ENCODE measurements at places on chromosomes 13 and 19.
A peak's percentile ranks its signal among the peaks of the same experiment; 100 is the strongest.

- no peak for DNase-seq
Measured at GRCh38 chr19:8973501-8974091, 36.6 kb downstream of the MUC16 start.

DNA sequence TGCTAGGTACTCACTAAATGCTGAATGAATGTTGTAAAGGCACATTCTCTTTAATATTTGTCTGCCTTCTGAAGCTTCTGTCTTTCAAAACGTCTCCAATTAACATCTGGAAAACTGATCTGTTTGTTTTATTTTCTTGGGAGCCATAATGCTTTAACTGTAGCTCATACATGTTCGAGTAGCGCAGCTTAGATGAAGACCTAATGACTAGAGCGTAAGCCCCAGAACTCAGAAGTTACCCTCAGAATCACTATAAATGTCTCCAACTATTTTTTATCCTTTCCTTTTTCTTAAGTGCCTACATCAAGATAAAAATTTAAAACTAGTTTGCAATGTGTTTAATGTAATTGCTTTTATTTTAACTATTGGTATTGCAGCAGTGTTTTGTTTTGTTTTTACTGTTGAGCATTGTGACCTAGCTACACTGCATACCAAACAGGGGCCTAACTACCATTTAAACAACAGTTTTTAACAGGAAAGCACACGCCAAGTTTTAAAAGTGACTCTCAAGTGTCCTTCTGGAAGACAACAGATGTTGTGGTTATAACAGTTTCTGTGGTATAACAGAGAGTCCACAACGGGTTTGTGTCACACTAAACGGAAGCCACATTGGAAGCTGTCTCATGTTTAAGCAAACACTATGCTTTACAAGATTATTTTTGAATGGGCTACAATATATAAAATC lies 42.0 kb downstream of the MRPL57 start:
- DNase-seq = no peak

DNA sequence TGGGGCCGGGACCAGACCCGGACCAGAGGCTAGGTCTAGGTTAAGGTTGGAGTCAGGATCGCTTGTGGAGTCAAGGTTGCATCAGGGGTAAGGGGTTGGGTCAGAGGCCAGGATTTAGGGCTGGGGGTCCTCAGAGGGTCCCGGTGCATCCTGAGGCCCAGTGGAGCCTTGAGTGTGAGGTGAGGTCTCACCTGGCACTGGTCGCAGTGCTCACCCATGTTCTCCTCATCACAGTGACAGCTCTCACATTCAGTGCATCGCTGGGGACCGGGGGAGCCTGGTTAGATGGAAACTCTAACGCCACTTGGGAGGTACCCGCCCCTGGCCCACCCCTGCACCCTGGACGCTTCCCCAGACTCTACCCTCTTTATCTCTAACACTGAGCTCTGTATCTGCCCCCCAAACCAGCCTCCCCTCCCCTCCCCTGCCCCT lies 3.1 kb downstream of the HRC start:
- no peak for DNase-seq

DNA sequence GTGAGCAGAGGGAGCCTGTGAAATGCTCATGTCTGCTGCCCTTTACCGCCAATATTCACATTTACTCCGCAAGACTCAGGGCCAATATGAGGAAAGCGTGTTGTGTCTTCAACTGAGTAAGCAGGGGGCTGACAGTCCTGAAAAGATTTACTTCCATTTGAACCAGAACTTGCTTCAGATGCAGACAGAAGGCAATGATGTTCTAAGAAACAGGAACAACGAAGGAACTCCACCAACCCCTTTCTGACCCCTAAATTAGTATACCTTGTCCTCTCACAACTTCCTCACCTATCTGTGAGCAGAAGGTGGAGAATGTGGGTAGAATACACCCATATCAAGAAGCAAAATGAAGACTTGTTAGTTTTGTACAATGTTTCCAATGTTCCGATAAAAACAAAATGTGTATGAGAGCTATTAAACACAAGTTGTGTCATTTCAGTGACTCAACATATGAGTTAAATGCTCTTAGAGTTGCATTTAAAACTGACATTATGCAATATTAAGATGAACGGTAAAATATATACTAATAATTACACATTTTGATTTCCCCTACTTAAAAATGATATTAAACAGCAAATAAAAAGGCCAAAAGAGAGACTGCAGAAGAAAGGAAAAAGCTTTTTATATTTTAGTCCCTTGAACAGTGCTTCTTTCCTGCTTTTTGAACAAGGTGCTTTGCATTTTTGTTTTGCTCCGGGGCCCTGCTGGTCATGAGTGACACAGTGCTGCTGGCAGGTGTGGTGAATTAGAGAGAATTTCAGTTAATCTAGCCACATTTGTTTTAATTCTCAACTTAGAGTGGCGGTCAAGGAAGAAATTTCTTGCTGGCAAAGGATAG lies 16.0 kb downstream of the TMEM272 start:
- no peak for DNase-seq

DNA sequence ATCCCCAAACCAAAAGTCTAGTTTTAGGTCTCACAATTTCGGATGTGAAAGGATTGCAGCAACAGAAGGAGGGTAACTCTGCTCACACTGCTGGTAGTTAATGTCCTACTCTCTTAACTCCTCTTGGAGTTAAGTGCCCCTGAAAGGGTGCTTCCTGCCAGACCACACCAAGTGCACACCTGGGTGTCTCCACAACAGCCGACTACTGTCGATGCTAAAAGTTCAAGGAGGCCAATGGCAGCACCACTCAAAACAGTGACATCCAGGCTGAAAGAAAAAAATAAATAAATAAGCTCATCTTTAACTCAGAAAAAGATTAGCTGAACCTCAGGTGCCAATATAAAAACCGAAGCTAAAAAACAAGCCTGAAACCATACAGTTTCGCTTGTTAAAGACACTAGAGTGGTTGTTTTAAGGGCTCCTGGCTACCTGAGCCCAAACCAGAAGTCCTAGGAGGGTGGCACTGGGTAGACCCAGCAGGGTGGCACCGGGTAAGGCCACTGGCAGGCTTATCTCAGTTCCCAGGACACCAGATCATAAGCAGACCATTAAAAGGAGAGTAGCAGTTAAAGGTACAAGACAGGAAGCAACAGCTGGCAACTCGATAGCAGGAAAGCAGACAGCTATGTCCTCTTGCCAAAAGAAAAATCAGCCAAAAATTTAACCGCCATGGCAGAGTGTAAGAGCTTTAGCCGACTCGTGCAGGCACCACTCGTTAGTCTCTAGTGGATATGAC lies 39.3 kb downstream of the BRD4 start:
- no peak for DNase-seq

GRCh38 chr19:14632286-14632685 lies 42.4 kb downstream of the ADGRE3 start:
- no peak for DNase-seq

GRCh38 chr19:47697863-47698609 lies 15.2 kb upstream of the EHD2 start:
- DNase-seq = peak; percentile 43

- DNase-seq = no peak
Measured at GRCh38 chr13:109645831-109646230, 140.6 kb downstream of the IRS2 start.

DNA sequence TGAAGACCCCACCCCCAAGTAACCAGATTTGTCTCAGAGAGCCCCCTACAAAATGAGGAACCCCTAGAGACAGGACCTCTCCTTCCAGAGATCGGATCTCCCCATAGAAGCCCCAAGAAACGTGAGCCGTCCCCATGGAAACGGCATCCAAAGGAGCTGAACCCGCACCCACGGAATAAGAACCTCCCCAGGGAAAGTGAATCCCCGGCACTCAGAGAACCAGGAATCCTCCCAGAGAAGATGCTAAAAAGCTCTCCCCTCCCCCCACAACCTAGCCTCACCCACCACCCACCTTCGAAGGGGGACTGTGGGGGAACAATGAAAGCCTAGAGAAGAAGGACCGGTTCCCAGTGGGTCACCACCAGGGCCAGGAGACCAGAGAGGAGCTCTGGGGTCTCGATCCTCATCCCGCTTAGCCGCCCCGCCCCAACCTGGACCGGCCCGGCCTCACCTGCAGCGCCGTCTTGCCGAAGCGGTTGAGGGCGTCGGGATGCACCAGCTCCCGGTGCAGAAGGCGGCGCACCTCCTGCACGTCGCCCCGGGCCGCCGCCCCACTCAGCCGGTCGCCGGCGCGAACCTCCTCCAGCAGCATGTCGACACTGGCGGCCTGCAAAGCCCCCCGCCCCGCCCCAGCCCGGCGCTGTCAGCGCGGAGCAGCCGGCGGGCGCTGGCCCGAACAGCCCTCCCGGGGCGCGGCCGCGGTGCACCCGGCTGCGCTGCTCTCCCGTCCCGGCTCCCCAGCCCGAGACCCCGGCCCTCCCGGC lies 535 bp downstream of the CDKN2D start:
- DNase-seq = peak; percentile 39

- no peak for DNase-seq
Measured at GRCh38 chr13:40368127-40368891, 298.1 kb downstream of the FOXO1 start.

DNA sequence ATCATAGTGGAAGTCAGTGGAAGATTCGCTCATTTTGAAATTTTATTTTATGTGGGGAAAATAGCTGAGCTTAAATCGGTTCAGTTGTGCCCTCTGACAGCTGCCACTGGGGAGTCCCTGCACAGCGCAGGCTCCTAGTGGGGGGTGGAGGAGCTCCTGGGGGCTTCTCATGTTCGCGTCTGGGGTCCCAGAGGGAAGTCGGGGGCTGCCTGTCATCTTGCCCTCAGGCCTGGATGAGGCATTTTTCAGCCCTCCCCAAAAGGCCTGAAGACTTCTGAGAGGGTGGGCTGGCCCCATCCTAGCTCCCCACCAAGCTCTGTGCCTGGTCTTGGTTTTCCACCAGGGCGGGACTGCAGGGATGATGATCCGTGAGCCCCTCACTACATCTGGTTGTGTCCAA lies 82.1 kb downstream of the CHST8 start:
- DNase-seq = no peak

GRCh38 chr19:13579388-13580060 lies 73.2 kb upstream of the CACNA1A start:
- no peak for DNase-seq

- DNase-seq = peak; percentile 10
Measured at GRCh38 chr13:25286308-25286968, 850 bp downstream of the MTMR6 start.

GRCh38 chr13:41837629-41838028 lies 123.3 kb downstream of the VWA8 start:
- no peak for DNase-seq

DNA sequence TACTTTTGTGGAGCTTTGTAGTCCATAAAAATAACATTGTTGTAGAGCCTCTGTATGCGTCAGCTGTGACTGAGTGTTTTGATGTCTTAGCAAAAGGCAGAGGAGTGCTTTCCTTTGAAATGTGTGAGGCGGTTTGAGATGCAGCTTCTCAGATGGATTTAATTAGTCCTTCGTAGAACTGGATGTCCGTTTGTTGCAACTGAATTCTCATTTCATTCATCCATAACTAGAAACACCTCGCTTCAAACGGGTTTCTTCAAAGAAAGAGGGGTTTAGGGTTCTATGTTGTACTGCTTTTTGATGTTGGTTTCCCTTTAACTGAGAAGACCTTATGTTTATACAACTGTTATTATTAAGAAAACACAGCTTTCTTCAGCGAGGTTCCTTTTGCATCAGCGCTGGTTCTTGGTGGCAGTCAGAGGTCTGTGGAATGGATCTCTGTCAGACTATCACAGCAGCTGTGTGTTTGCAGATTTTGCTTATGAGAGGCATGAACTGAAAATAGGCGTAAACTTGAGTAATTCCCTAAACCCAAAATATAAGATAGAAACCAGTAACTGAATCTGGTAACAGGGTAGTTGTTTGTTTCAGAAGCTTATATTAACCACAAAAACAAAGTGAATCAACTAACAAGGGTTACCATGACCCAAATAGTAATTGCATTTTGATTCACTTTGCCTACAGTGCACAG lies 194.4 kb downstream of the GGACT start:
- DNase-seq = no peak
